ENCODE measurements at places on chromosomes 1 and 21.

GRCh38 chr1:229004066-229004833 is 266.7 kb upstream of the RAB4A start:
- DNase-seq, result no peak

DNA sequence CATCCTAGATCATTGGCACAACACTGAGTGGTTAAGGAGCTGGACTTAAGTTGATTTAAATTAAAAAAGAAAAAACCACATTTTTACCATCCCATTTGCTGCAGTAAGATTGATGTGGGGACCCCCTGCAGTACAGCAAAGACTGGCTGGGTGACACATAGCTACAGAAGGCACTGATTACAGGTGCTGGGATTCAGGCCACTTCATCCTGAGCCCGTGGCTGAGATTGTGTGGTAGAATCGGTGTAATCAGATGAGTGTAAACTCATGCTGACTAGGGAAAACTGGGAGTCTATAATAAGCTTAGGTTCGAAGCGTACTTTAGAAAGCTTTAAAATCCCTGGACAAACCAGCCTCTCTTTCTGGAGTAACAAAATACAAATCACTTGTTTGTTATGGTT is 70.1 kb downstream of the SLC25A24 start:
- no peak for DNase-seq

DNA sequence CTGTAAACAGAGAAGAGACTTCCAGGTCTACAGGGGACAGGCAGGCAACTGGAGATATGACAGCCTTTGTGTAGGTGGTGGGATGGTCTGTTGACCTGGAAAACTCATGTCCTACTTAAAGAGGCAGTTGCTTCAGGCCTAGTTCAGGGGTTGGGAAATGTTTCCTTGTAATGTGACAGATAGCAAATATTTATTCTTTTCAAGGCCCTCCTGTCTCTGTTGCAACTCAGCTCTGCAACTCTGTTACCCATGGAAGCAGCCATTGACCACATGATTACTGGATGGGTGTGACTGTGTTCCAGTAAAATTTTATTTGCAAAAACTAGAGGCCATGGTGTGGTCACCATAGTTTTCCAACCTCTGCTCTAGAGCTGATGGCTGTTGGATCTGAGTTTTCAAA is 341.9 kb downstream of the PTBP2 start:
- DNase-seq, result no peak

DNA sequence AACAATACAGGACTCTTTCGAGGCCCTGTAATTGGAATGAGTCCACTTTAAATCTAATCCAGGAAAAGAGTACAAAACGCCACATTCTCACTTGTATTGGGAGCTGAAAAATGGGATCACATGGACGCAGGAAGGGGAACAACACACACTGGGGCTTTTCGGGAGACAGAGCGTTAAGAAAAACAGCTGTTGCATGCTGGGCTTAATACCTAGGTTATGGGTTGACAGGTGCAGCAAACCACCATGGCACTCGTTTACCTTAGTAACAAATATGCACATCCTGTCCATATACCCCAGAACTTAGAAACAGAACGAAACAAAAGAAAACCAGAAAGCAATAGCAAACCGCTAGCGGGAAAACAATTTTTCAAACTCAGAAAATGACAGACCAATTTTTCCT is 1532.7 kb upstream of the TPTE start:
- DNase-seq, result no peak

DNA sequence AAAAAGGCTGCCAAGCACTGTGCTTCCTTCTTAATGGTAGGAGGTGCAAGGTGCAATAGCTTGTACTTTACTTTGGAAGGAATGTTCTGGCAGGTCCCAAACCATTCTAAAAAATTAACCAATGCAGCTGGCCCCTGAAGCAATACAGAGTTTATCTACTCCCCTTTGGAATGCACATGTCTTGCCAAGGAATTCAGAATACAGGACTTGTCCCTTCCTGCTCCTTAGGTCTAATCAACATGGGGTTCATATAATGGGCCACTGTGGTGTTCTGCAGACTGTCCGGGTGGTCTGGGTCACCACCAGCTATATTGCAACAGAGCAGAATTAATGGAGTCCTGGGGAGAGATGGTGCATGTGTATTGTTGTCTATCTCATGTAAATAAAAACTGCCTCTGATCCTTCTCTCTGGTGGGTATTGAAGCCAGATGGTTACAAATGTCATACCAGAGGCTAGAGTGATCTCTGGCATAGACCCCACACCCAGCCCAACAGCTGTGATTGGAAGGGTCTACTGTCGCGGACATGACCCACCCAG is 112.8 kb downstream of the RIPK4 start:
- DNase-seq, result no peak

- DNase-seq, result no peak
Observed at GRCh38 chr1:170360601-170361000, 171.4 kb upstream of the GORAB start.

- DNase-seq, result no peak
Observed at GRCh38 chr1:160669276-160669675, 22.4 kb upstream of the SLAMF1 start.

- DNase-seq, result no peak
Observed at GRCh38 chr1:230293390-230293700, 132.8 kb downstream of the PGBD5 start.

- DNase-seq, result no peak
Observed at GRCh38 chr1:245688536-245689453, 534.0 kb downstream of the KIF26B start.

- no peak for DNase-seq
Observed at GRCh38 chr1:19975423-19976193, 3.8 kb downstream of the PLA2G2A start.

DNA sequence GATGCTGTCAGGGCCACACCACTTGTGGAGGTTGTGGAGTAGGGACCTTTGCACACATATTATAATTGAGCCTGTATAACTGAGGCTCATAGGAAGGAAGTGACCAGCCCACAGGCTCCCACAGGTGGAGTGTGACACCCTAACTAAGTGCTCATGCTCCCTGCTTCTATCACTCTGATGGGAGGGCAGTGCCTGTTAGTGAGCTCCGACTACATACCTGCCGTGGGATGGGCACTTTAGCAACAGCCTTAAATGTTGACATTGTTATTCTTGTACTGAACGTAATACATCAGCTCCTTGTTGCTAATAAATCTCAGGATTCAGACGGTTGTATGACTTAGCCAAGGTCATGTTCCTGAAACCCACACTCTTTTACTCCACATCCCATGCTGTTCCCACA is 58.0 kb downstream of the BEND5 start:
- DNase-seq, result no peak

GRCh38 chr1:186812570-186812969 is 16.2 kb upstream of the PLA2G4A start:
- DNase-seq, result no peak

DNA sequence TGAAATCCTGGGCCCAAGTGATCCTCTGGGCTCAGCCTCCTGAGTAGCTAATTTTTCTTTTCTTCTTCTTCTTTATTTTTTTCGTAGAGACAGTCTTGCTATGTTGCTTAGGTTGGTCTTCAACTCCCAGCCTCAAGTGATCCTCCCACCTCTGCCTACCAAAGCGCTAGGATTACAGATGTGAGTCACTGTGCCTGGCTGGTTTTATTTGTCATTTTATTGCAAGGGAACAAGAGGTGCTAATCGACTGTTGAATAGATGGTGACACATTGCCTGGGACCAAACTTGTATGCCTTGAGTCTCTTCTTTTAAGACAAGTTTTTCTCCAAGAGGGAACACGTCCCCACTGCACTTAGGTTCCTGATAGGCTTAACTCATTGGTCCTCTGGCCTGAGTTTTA is 20.0 kb upstream of the KLHDC8A start:
- no peak for DNase-seq

DNA sequence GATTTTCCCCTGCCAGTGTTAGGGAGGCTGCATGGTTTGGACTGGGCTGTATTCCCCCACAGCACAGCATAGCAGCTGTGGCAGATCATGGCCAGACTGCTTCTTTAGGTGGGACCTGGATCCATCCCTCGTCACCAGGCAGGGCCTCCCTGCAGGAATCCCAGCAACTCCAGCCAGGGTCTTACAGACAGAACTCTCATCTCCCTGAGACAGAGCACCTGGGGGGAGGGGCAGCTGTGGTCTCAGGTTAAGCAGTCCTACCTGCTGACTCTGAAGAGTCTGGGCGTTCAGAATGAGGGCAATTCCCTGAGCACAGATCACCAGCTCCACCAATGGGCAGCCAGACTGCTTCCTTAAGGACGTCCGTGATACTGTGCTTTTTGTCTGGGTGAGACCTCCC is 47.9 kb upstream of the C1orf115 start:
- DNase-seq, result no peak

GRCh38 chr1:1911350-1912041 is 3.6 kb upstream of the CALML6 start:
- DNase-seq, result peak; percentile 59

GRCh38 chr1:95073446-95073845 is 695 bp upstream of the ALG14 start:
- DNase-seq, result no peak

DNA sequence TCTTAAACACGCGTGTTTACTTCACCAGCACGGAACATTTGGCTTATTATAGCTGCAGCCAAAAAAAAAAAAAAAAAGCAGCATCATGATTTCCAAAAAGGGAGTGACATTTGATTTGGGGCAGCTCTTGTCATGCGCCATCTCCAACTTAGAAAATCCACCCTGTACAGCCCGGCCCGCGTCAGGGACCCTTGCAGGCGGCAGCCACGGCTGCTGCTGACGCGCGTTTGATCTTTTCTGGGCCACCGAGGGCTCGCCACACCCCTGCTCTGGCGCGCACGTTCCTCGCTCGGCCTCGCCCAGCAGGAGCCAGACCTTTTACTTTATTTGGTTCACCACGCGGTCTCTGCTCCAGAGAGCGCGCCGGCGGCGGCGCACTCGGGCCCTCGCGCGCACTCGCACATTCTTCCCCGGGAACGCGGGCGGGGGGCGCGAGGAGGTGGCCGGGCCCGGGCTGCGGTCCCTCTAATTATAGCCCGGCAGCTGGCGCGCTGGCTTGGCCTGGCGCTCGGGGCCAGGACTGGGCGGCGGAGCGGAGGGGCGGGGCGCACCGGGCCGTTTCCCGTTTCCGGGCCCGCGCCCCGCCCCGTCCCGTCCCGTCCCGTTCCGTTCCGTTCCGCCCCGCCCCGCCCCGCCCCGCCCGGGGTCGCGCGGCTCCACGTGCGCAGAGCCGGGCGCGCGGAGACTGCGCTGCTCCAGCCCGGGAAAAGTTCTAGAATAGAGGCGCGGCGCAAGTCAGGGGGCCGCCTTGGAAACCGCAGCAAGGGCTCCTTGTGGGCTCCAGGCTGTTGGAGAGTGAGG is 10.2 kb downstream of the IRF2BP2 start:
- DNase-seq, result peak; percentile 62

DNA sequence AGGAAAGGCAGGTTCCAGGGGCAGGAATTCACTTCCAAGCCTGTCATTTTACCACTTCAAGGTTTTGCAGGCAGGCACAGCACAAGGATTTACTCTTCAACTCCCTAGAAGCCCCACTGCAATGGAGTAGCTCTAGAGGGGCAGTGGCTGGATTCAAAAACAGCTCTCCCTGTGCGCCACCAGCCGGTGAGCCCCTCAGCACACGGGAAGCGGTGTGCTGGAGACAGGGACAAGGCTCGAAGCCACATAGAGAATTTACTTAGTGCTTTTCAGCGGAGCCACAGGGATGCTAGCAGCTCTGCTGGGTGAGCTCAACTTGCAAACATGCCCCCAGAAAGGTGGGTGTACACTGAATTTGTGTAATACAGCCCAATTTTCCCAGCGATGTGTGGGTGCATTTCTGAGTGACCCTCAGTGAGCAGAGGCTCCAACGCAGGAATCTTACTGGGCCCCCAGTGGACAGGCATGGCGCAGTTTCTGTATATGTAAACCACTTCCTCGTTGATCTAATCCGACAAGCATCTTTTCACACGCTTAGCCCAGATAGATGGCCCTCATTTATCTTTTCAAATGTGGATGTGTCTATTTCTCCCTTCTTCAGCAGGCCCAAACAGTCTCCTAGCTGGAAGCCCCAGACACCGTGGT is 10.9 kb downstream of the VWA5B1 start:
- no peak for DNase-seq

DNA sequence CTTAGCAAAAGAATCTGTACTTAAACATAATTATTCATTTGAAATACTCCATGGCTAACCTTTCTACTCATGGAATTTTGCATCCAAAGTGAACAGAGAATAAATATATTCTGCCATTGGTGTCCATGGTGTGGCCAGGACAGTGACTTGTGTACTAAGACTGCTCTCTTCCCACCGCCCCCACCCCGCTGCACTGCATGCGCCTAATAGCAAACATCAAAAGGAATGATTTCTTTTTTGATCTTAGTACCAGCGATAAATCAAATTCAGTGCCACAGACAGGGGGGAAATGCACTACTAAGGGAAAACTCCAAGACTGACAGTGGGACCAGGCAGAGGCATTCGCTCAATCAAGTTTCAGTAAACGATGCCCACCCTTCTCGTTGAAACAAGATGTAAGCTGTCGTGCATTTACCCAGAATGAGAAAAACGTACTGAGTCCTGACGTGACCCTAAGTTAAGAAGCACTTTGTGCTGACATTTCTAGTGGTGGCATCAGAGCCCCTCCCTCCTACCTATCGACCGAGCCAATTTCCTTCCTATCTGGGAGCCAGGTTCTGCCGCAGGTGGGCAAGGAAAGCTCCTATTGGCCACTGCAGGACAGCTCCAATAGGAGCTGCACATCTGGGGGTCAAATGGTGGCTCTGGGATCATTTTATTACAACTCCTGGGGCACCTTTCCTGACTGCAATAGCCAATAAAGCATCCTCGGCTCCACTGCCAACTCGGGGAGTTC is 12.5 kb downstream of the ESRRG start:
- no peak for DNase-seq

DNA sequence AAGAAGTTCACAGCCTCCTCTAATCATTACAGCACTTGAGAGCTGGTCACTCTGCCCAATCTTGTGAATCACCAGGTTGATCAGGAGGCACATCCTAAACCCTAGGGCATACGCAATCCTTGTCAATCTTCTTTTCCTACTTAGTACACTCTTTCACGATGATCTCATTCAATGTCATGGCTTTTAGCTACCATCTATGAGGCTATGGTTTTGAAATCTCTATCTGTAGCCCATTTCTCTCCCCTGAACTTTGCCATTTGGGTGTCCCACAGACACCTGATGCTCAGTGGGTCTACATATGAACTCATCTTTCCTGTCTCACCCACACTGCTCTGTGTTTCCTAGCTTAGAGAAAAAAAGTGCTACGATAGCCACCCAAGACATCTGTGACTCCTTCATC is 1.9 kb upstream of the MED18 start:
- no peak for DNase-seq

DNA sequence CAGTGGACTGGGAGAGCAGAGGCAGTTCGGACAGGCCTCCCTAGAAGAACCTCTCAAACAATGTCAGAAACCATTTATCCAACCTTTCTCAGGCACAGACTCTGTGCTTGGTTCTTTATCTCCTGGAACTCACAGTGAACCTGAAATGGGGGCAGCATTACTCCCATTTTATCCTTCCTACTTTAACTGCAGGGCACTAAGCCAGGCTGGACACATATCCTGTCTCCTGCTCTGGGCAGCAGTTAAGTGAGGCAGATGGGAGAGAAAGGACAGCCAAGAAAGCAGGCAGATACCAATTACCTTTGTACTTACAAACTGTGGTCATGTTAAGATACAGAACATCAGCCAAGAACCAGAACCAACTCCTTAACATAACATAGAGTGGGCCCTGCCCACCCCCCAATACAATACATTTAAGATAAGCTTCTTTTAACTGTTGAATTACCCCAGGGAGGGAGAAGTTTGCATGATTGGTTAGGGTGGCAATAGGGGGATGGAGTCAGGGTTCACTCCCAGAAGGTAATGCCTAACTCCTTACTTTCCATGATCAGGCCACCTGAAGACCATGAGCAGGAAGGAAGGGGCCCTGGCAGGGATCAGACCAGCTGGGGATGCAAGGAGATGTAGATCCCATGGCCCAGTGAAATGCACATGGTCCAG is 10.9 kb downstream of the KDF1 start:
- no peak for DNase-seq

GRCh38 chr1:179761846-179762640 is 19.0 kb downstream of the FAM163A start:
- no peak for DNase-seq
